ENCODE measurements at places on chromosomes 5 and 9.

DNA sequence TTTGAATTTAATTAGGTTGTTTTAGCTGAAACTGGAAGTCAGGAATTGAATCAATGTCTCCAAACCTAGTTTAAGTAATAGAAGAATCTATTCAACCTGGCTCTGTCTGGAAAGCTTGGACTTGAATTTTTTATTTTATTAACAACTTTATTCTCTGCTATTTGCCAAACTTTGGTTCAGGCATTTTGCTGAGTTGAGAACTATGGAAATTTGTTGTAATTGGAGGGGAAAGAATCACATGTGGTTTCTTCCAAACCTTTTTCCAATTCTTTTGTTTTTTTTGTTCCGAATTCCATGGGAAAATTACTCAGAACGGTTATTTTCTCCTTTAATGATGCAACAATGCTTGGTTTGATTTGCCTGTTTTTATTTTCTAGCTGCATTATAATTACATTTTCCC, 98.2 kb upstream of the RPS23 start:
- DNase-seq, result no peak

DNA sequence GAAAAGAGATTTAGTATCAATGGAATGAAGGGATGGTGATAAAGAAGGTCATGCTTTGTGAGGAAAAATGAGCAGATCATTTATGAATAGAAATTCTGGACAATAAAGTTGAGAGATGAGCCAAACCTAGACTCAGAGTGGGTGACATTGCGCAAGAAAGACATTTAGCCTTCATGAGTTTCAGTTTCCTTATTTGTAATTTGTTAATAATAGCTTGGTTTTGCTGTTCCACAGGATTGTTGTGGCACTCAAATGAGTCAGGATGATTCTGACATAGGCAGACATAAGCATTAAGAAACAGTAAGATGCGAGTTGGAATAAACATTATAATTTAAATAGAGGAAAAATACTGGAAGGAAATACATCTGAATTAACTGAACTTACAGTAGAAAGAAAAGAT, 34.8 kb downstream of the ITGA2 start:
- DNase-seq, result no peak

GRCh38 chr5:82538339-82539034, 260.3 kb upstream of the RPS23 start:
- DNase-seq, result no peak

- DNase-seq, result no peak
Observed at GRCh38 chr9:29062446-29062845, 1489.2 kb upstream of the C9orf72 start.
